Placental pericyte (primary cell): ENCODE measurements at places on chromosomes 7 and 10. TPM values are rescaled to one million over a fixed set of nuclear protein-coding genes. Genes with fewer than 3 reads are reported as not detected.

Gene WAPL
- total RNA-seq: 45.1 and 46.2 TPM in 2 replicates

Gene CLCN1
- total RNA-seq: not detected in 2 replicates

Gene DDC
- total RNA-seq: not detected in 2 replicates

Gene GSTO2
- total RNA-seq: 0.22 and 1.9 TPM in 2 replicates

Gene GCC1
- total RNA-seq: 20.6 and 35.2 TPM in 2 replicates

Gene PMPCB
- total RNA-seq: 51.5 and 71.6 TPM in 2 replicates

Gene VTI1A
- total RNA-seq: 40.7 and 41.5 TPM in 2 replicates

Gene DRGX
- not detected in 2 replicates for total RNA-seq

Gene CFAP70
- total RNA-seq: 0.44 and 0.57 TPM in 2 replicates

Gene ARHGAP22
- total RNA-seq: 7.0 and 140 TPM in 2 replicates

Gene PLEKHS1
- under 0.01 TPM in 1 of 2 replicates, not detected in the other for total RNA-seq

Gene OR6B1
- total RNA-seq: not detected in 2 replicates

Gene HMX3
- not detected in 2 replicates for total RNA-seq

Gene GPR26
- not detected in 2 replicates for total RNA-seq

Gene PIK3CG
- 0.66 and 1.9 TPM in 2 replicates for total RNA-seq
